Amniotic epithelial cell (primary cell): ENCODE measurements at places on chromosomes 5 and 9.

GRCh38 chr9:13354733-13355132 lies 75.2 kb upstream of the MPDZ start:
- DNase-seq, result no peak

- DNase-seq, result no peak
These were observed 54.4 kb upstream of the RUFY1 start for GRCh38 chr5:179495906-179496455.

- peak; percentile 52 for DNase-seq
These were observed 665.5 kb upstream of the ZNF608 start for GRCh38 chr5:125411744-125412560.

- peak; percentile 48 for DNase-seq
These were observed 534 bp downstream of the ERP44 start for GRCh38 chr9:100098046-100098886.

GRCh38 chr5:97418462-97418861 lies 235.4 kb upstream of the RIOK2 start:
- DNase-seq, result no peak

DNA sequence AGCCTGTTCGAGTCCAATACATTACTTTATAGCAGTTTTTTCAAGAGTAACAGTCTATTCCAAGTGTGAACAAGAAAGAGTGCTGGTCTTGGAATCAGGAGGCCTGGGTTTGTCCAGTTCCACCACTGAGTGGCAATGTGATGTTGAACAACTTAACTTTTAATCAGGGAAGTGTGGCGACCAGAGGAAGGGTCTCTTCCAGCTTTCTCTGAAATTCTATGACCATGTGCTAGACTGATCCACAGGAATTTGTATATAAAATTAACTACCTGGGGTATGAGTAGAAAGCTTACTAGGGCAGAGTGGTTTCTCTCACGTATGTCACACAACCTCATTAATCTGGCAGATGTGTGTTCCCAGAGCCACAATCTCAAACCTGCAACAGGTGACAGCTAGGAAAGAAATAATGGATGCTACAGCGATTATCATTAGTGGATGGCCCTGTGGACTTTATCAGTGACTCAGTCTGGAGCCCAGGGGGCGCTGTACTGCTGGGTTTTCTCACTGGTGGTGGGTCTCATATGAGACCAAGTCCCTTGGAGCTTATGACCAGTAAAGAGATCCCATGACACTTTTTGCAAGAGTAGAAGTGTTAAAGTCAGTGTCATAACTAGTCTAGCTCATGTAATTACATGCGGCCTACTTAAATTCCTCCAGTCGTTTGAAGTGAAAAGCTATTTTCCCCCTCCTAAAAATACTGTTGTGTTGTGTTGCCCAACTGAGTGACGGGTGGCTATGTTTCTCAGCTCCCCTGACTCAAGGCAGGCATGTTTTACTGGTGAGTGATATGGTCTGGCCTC lies 116.5 kb downstream of the GDNF start:
- DNase-seq, result peak; percentile 42

- no peak for DNase-seq
These were observed 97.9 kb downstream of the CACNA1B start for GRCh38 chr9:137975527-137975913.

GRCh38 chr5:117776977-117777376 lies 1202.4 kb upstream of the SEMA6A start:
- no peak for DNase-seq

- peak; percentile 68 for DNase-seq
These were observed 35.9 kb upstream of the ARSB start for GRCh38 chr5:79020861-79021561.

DNA sequence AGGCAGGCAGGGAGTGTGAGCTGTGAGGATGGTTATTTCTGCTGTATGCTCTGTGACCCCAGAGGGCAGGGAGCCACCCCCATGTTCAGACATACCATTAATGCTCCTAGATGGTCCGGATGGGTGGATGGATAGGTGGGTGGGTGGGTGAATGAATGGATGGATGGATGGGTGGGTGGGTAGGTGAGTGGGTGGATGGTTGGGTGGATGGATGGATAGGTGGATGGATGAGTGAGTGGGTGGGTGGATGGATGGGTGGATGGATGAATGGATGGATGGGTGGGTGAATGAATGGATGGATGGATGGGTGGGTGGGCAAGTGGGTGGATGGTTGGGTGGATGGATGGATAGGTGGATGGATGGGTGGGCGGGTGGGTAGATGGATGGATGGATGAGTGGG lies 63.4 kb upstream of the BARHL1 start:
- DNase-seq, result no peak

- peak; percentile 57 for DNase-seq
These were observed 13.1 kb downstream of the MSANTD3 start for GRCh38 chr9:100440071-100440470.

- peak; percentile 10 for DNase-seq
These were observed 3.2 kb upstream of the SMIM23 start for GRCh38 chr5:171782332-171782966.

DNA sequence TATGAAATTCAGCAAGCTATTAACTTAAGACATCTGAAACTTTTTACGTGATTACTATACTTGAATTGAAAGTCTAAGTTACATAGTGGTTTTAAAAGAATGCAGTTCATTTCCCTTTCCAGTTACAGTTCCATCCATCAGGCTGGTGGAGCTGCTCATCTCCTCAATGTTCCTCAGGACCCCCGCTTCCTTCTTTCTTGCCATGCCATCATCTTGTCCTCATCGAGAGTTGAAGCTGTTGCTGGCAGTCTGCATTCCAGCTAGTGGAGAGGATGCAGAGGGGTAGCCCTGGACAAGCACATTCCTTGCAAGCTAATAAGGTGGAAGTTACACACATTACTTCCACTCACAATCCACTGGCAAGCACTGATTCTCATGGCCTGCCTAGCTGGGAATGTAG lies 8.8 kb upstream of the RNF183 start:
- DNase-seq, result no peak

- no peak for DNase-seq
These were observed 160.9 kb downstream of the CETN3 start for GRCh38 chr5:90248640-90249039.

DNA sequence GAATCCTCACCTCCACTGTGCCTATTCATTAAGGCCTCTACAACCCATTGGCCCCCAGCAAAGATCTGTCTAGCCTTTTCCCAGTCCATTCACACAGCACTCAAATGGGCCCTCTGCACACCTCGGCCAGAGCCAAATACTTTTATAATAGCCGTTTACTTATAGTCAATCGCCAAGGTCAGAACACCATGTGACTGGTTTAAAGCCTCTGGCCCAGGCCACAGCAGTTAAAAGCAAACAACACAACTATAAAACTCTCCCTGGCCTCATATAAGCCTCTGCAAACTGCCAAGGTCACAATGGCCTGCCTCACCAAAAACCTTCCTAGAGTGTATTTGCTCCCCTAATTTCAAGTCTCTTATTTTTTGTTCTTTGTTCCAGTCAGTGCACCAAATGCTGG lies 562.6 kb downstream of the CAAP1 start:
- DNase-seq, result no peak

GRCh38 chr5:28450997-28451396 lies 1412.6 kb upstream of the CDH9 start:
- DNase-seq, result no peak

- no peak for DNase-seq
These were observed 97.1 kb downstream of the DTWD2 start for GRCh38 chr5:118891252-118891651.

DNA sequence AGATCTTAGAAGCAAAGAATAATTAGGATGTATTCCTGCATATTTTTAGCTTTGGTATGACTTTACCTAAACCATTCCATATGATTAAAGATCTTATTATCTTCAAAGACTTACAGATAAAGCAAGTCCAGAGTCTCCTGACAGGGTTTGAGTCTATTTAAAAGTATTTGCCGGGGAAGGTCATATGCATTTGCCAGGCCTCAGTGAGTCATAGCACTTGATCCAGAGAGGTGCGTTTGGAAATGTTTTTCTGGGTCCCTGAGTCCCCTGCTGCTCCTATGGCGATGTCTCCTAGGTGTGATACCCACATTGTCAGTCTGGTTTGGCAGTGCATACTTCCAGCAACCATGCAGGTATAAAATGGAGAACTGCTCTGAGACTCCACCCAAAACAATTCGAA lies 217.0 kb downstream of the FBXL7 start:
- peak; percentile 57 for DNase-seq

- no peak for DNase-seq
These were observed 18.0 kb downstream of the SH3PXD2B start for GRCh38 chr5:172436078-172436878.

GRCh38 chr9:113222482-113222841 lies 1.1 kb downstream of the SLC31A1 start:
- peak; percentile 33 for DNase-seq

DNA sequence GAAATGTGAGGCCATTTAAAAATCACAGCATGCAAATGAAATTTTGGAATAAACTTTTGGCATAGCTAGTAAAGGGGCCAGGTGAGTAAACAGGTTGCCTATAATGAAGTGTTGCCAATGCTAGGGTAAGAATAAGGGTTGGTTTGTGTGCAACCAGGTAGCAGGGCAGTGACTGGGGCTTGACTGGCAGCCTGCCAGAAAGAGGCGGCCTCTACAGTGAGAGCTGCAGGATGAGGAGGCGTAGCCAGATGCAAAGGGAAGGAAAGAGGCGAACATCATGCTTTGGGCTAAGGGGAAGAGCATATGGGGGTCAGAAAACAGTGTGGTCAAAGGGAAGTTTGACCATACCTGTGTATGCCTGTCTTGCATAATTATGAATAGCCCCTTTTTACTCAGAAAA lies 70.6 kb downstream of the MAST4 start:
- no peak for DNase-seq

- no peak for DNase-seq
These were observed 40.6 kb downstream of the CAMK2A start for GRCh38 chr5:150248946-150249345.

GRCh38 chr5:74401946-74402320 lies 238.6 kb downstream of the ENC1 start:
- peak; percentile 67 for DNase-seq

DNA sequence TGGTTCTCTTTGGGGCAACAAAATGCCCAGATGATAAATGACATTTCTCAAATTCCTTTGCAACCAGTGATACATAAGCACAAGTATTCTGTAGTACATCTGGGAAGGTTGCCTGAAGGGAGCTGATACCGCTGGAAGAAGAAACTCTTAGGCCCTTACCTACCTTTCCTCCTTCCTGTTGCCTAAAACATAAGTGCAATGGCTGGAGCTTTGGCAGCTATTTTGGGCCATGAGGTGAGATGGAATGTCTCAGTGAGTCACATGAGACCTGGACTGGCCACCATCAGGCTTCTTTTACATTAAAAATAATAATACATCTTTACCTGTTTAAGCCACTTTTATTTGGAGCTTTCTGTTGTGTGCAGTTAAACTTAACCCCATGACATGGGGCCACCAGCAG lies 11.2 kb upstream of the ADGRD2 start:
- peak; percentile 7 for DNase-seq

- DNase-seq, result no peak
These were observed 3.5 kb downstream of the TMEM38B start for GRCh38 chr9:105697871-105698270.

GRCh38 chr5:107671742-107672210 lies 1.0 kb upstream of the EFNA5 start:
- DNase-seq, result peak; percentile 84

DNA sequence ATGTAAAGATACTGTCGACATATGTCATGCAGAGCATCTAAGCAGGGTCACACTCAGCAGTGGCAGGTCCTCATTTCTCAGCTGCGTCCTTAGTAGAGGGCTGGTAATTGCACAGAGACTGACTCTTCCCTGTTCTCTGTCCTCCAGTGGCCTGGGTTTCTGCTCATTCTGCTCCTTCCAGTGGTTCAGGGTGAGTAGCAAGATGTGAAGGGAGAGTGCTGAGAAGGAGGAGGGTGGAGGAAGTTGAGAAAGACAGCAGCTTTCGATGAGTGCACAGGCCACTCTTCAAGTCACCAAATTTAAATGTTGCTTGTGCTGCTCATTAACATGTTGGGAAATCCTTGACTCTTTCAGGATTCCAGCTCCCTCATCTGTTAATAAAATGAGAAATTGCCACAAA lies 203.9 kb downstream of the FBXL7 start:
- peak; percentile 26 for DNase-seq
